Activated B cell treated with CpG ODN at 0.5 μM for 24 hours (primary cell): ENCODE measurements at places on chromosomes 16 and 17.
A peak's percentile ranks its signal among the peaks of the same experiment; 100 is the strongest.

DNA sequence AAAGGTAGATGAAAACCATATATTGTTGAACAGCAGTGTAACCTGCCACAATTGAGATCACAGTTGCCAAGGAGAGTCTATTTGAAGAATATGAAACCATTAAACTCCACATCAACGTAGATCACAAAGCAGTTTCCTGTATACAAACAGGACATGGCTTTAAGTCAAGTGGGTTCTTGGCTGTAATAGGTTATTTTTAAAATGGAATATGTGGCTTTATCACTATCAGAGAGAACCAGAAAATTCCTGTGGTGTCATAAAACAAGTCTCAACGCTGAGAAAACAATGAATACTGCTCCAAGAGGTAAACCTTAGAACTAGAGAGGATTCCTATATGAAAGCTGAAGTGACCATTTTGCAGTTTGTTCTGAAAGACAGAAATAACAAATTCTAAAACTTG, 999.7 kb downstream of the CDH11 start:
- DNase-seq = no peak

- no peak for DNase-seq
These were observed 6.3 kb downstream of the CDH5 start for GRCh38 chr16:66372898-66373155.

DNA sequence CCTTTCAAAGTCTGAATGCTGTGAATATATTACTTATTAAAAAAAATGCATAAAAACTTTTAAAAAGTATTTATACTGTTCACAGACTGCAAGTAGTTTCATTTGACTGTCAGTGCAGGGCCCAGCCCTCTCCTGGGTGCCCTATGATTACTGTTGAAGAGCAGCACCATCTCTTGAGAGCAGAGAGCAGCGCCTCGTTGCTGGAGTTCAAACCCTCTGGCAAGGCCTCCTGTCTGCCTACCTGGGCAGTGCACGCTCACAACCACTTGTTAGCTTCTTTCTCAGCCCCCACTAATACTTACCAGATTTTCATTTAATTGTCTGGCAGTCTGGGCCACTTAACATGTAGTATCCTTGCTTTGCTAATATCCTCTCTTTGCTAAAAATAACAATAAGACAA, 233.4 kb downstream of the PHKB start:
- DNase-seq = no peak

- peak; percentile 49 for DNase-seq
These were observed 10.8 kb downstream of the P2RX5 start for GRCh38 chr17:3685174-3685573.

DNA sequence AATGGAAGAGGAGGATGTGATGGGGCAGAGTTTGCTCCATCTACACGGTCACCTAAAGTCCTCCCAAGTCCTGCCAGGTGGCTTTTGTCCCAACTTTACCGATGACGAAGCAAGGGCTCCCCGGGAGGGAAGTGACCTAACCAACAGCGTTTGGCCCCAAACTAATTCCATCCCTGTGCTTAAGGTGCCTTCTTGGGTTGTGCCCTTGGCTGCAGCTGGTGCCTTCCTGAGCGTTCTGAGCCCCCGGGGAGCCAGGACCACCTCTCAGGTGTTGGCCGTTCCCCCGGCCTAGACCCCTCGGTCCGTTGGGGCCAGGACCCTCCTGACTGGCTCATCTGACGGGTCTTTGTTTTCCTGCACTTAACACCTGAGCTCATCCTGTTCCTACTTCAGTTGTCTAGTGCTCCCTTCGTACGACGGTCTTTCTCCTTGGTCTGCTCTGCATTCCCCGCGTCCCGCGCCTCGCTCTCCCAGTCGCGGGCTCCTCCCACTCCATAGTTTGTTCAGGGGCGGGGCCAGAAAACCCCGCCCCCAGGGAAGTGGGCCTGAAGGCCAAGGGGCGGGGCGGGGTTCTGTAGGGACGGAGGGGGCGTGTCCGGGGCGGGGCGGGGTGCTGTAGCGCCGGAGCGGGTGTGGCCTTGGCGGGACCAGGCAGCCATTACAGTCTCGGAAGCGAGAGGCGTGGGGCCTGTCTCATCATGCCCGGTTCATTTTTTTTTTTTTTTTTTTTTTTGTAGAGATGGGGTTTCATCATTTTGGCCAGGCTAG, 822 bp upstream of the ZSCAN10 start:
- DNase-seq = peak; percentile 76

- no peak for DNase-seq
These were observed 19.3 kb upstream of the SLFN13 start for GRCh38 chr17:35467824-35468223.

DNA sequence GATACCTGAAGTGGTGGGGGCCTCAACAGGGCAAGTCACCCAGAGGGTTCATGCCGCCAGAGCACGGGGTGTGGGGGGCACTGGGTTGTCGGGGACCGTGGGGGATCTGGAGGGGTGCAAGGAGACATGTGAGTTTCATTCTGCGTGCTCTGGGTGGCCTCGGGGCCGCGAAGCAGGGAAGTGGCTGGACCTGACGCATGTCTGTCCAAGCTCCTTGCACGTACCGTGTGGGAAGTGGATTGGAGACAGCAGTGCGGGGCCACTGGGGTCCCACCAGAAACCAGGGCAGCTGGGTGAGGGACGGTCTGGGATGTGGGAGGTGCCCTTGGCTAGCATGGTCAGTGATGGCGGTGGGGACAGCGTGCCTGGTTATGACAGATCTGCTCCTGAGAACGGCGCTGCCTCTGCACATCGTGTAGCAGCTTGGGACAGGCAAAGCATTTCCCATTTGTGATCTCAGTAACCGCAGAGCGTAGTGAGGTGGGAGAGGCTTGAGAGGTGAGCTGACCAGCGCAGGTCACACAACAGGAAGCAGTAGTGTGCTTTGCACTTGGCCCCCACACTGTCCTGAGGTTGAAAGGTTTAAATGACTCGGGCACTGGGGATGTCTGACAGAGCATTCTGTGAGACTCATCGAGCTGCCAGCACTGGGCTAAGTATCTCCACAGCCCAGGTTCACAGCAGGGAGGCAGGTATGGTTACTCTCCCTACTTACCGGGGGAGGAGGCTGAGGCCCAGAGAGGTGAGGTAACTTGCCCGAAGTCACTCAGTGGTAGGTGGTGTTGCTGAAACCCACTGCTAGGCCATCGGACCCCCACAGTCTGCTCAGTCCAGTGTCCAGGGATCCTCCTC, 114.4 kb downstream of the SOCS1 start:
- no peak for DNase-seq

DNA sequence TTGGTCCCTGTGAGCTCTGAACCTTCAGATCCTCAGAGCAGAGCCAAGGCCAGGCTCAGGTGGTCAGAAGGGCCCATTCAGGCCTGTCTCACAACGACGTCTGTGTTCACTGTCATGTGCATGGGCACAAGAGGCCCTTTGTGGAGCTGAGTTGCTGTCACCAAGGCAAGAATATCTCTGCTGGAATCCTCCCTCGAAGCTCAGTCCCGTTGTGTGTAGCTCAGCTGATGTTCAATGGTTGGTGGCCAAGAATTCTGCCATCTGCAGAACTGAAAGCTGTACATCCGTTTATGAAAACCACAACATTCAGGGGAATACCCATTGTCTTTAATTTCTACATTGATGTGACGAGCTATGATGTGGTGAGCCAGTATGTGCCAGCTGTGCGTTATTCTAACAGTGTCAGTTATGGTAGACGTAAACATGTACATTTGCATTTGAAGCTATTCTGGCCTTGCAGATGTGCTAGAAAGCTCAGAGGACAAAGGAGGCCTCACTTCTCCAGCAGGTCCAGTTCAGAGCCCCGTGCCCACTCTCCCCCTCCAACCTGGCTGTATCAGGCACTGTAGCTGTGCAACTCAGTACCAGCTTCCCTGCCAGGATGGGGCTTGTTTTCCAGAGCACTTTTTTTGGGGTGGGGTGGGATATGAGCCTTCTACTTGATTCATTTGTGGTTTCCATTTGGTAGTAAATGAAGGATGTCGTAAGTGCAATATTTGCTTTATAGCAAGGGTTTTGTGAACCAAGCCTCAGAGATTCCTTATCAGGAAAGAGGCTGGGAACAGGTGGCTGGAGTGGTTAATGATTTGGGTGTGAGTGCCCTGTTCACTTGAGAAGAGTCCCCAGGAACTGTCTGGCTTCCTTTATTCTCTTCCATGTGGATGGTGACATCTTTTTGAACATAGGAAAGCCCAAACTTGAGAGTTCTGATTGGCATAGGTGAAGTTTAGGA, 56.1 kb downstream of the B9D1 start:
- peak; percentile 38 for DNase-seq

- no peak for DNase-seq
These were observed 59.2 kb downstream of the ANKRD11 start for GRCh38 chr16:89431158-89431584.

DNA sequence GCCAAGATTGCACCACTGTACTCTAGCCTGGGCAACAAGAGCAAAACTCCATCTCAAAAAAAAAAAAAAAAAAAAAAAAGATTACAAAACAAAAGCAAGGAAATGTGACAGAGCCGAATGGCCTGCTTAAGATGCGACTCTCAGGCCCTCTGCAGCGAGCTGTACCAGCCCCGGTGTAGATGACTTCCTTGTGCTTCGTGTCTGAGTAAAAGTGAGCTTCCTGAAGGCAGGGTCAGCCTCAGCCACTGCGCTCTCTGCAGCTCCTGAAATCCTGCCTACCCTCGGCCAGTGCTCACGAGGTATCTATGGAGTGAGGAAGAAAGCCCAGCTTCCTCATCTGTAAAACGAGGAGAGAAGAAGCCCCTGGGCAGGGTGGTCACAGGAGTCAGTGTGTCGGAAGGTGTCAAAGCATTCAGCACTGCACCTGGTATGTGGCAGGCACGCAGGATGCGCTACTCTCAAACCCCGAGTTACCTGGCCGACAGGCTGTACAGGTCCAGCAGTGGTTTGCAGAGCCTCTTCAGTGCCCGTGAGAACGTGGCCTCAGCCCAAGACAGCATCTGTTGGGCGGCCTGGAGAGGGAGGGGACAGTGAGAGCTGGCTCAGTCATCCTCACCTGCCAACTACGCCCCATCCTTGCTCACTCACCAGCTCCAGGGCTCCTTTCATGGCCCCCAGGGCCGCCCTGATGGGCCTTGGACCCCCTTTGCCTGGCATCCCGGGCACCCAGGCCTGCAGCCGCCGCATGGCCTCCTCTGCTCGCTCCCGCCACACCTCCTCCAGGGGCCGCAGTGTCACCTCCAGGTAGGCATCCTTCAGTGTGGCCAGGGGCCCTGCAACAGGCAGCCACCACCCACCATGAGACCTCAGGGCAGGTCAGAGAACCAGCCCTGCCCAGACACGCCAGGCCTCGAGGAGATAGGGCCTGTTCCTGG, 44.6 kb downstream of the RMI2 start:
- no peak for DNase-seq

- no peak for DNase-seq
These were observed 96.3 kb upstream of the ZNF750 start for GRCh38 chr17:82935966-82936767.

GRCh38 chr16:49019081-49019633, 262.5 kb downstream of the CBLN1 start:
- no peak for DNase-seq

GRCh38 chr17:55265311-55266021, 706 bp downstream of the HLF start:
- DNase-seq = no peak

DNA sequence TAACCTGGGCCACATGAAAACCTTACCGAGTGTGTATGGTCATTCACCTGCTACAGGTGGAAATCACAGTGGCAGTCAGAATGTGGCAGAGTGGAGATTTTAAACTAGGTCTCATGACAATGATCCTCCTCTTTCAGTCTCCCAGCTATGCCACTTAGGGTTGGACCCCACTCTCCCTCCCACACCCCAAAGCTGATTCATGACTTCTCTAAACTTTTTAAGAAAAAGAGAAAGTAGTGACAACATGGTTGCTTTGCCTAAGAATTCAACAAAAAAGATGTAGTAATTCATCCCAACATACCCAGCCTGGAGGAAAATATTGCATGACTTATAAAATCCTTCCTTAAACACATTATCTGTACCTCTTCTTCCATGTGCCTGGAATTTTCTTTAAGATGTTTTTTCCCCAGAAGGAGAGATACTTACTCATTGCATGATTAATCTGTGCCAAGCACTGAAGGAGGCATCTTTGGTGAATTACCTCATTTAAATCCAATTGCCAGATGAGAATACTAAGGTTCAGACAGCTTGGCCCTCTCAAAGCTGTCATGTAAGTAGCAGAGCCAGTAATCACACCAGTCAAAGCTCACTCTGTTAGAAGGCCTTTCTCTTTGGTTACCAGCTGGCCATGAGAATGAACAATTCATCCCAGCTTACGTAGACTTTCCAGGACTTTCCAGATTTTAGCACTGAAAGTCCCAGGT, 119.9 kb downstream of the COPRS start:
- no peak for DNase-seq

DNA sequence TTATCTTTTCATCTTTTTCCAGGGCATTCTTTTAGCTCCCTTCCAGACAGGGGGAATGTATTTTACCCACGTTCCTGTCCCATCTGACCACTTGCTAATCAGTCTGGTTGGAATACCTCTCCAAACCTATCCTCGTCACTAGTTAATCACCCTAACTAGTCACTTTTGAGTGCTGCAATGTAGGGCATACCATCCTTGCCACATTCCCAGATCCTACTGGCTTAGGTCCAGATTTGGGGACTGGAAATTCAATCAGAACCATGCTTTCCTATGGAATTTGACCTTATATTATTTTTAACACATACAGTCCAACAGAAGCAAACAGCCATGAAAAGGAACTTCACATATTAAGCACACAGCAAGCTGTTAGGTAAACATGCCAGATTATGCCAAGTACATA, 29.7 kb downstream of the NACA2 start:
- no peak for DNase-seq

DNA sequence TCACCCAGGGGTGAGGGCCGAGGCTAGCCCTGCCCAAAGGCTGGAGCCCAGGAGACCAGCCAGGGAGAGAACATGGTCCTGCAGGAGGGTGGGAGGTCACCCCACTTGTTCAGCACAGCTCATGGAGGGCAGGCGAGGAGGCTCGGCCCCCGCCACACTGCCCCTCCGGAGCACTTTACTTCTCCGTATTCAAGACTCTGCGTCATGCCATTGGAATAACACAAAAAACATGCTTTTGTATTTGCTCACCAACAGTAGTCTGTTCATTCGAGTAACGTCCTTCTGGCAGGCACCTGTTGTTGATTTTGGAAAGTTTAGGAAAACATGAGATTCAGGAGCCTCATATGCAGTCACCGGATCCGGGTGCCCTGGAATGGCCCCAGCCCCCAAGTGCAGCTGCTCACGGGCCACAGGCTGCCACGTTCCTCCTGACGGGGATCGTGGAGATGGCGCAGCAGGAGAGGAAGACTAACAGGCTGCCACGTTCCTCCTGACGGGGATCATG, 81.1 kb upstream of the DNAH17 start:
- no peak for DNase-seq

GRCh38 chr17:63546308-63547082, 3.8 kb upstream of the DCAF7 start:
- DNase-seq = no peak

GRCh38 chr16:14278749-14279148, 207.6 kb downstream of the MRTFB start:
- DNase-seq = no peak

DNA sequence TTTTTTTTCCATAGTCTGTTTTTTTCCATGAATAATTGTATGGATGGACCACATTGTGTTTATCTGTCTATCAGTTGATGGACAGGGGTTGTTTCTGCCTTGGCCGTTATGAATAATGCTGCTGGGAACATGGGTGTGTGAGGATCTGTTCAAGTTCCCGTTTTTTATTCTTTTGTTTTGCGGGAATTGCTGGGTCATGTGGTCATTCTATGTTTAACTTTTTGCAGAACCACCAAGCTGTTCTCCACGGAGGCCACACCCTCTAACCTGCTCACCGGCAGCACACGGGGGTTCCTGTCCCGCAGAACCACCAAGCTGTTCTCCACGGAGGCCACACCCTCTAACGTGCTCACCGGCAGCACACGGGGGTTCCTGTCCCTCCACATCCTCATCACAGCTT, 5.9 kb upstream of the MSLN start:
- DNase-seq = no peak

- DNase-seq = no peak
These were observed 754 bp upstream of the NOXO1 start for GRCh38 chr16:1982013-1982433.
